ENCODE measurements at places on chromosomes 3 and 15. TPM values are rescaled to one million over a fixed set of nuclear protein-coding genes. Genes with fewer than 3 reads are reported as not detected.

The ZNF654 gene
- 18.5 TPM for total RNA-seq

The ANKRD63 gene
- total RNA-seq, result not detected

The ISLR2 gene
- 0.14 TPM for total RNA-seq

The SUSD5 gene
- not detected for total RNA-seq

The HTR3C gene
- total RNA-seq, result not detected

The CCR3 gene
- total RNA-seq, result 1.4 TPM

The DNAJA4 gene
- total RNA-seq, result 34.0 TPM

The PGBD4 gene
- total RNA-seq, result 3.8 TPM

The SENP7 gene
- 23.2 TPM for total RNA-seq

The NIPA2 gene
- 72.2 TPM for total RNA-seq

The CHRNA7 gene
- 0.55 TPM for total RNA-seq

The IL17RD gene
- total RNA-seq, result not detected

The ZBBX gene
- not detected for total RNA-seq

The TIMP4 gene
- not detected for total RNA-seq

The REC114 gene
- not detected for total RNA-seq

The SEC22A gene
- total RNA-seq, result 14.5 TPM

The EFCAB12 gene
- total RNA-seq, result 1.4 TPM

The SYNPR gene
- total RNA-seq, result not detected

The NAA80 gene
- 23.1 TPM for total RNA-seq

The PYGO1 gene
- not detected for total RNA-seq
